Stomach (tissue), 19 donors: ENCODE measurements at places on chromosomes 3 and 15. TPM values are rescaled to one million over a fixed set of nuclear protein-coding genes. Genes with fewer than 3 reads are reported as not detected.

DNA sequence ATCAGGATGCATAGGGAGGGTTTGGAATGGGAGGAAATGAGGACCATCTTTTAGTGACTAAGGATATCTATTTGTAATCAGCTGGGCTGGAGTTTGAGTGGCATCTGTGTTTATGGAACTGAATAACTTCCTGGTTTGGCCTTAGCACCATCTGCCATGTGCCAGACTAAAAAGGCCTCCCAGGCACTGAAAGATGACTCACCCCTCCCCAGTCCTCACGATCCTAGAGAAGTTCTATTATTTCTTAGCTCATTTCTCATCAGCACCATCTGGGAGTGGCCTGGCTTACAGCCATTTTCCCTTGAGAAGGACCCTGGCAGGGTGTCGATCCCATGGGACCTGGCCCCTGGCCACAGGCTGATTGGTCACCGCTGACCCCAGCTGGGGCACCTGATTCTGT lies 23.9 kb upstream of the CTXND1 start:
- no peak for DNase-seq

- no peak for DNase-seq
Measured at GRCh38 chr15:54094661-54095060, 116.4 kb downstream of the UNC13C start.

TRAT1 gene
- polyA plus RNA-seq, result 0.28 TPM

MYO5A gene
- 2.1 TPM for polyA plus RNA-seq
